ENCODE measurements at places on chromosomes 12 and 14.
A peak's percentile ranks its signal among the peaks of the same experiment; 100 is the strongest.

DNA sequence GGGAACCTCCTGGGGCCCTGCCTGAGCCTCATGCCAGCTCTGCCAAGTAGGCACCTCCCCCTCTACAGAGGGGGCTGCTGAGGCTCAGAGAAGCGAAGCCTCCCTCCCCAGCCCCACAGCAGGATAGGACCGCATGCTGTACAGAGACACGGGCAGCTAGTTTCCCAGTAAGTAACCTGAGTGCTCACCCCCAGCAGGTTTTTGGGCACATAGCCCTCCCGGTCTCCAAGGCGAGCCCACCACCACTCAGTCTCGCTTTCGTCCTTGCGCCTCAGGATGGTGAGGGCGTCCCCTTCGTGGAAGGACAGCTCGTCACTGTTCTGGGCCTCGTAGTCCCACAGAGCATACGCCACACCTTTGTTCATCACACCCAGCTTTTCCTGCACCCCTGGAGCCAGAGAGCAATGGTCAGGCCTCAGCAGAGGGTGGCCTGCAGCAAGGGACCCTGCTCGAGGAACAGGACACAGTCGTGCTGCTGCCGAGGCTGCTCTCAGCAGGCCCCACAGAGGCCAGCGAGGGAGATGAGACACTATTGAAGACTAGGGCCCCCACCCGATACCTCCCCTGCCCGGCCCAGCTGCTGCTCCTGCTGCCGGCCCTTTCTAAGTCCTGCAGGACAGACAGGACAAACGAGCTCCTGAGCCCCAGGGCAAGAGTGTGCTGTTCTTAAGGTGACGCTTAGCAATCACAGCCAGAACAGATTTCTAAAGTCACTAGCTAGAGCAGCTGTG, 20.4 kb downstream of the ZFYVE21 start:
- no peak for DNase-seq

DNA sequence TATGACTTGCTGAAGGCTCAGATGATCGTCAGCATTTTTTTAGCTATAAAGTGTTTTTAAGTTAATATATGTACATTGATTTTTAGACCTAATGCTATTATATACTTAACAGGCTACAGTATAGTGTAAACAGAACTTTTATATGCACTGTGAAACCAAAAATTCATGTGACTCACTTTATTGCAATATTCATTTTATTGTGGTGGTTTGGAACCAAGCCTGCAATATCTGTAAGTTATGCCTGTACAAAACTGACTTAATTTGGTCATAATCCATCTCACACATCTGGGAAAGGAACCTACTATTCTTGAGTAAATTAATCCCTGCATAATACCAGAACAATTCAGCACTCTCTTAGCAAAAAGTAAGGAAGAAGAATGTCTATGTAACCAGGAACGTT, 390.7 kb downstream of the SYT1 start:
- peak; percentile 34 for DNase-seq

- no peak for DNase-seq
Observed at GRCh38 chr14:37343307-37344094, 145.8 kb downstream of the MIPOL1 start.

- no peak for DNase-seq
Observed at GRCh38 chr12:104480012-104480411, 23.3 kb downstream of the CHST11 start.

DNA sequence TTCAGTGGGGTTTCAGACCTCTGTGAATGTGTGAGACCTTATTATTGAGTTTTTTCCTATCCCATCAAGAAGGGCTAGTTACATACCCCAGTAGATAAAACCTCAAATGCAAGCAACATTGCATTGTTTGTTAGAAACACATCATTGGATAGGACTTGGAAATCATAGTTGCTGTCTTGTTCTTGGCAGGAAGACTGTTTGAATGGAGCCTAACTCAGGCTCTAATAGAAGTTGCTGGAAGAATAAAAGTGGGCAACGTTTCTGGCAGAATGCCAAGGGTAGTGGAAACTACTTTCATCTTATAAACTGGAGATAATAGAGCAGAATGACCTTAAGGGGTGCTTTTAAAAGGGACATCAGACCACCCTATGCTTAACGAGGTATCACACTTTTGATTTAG, 9.9 kb upstream of the PTHLH start:
- no peak for DNase-seq

GRCh38 chr12:52533686-52534470, 13.7 kb upstream of the KRT5 start:
- DNase-seq = no peak

DNA sequence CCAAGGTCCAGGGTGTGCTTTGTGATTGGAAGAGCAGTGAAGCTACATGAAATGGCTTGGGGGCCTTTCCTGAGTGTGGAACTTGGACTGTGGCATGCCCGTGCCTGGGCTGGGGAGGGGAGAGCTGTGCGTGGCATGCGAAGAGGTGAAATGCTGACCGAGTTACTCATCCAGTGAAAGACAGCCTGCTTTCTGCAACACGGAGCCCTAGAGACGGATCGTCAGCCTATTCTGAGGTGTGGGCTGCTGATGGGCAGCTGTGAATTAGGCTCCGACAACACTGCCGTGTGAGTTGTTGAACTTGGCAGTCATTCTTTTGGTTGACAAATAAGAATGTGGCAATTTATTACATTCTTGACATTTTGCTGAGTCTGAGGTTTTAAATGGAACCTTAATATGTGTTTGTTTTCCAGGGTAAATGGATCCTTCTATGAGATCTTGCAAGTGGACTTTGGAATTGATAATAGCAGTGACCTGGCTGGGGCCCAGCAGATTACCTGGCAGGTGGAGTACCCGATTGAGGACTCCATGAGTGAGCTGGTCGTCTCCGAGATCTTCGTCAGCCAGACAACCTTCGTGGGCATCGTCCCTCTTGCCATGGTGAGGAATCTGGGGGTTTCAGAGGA, 453.9 kb downstream of the AACS start:
- DNase-seq = no peak

DNA sequence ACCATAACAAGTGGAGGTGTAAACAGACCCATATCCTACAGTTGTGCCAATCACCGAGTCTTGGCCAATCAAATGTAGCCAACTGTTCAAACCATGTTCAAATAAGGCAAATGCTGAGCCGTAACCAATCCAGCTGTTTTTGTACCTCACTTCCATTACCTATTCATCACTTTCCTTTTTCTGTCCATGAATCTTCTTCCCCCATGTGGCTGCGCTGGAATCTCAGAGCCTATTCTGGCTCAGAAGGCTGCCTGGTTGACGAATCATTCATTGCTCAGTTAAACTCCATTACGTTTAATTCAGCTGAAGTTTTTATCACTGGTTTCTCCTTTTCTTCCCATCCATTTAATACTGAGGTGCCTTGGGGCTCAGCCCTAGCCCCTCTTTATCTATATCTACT, 71.1 kb downstream of the TBC1D30 start:
- peak; percentile 78 for DNase-seq

GRCh38 chr12:112686373-112686772, 105.2 kb upstream of the RPH3A start:
- peak; percentile 2 for DNase-seq

- DNase-seq = no peak
Observed at GRCh38 chr12:92612611-92613010, 90.2 kb upstream of the PLEKHG7 start.

- DNase-seq = no peak
Observed at GRCh38 chr12:98389593-98389992, 125.8 kb upstream of the TMPO start.

DNA sequence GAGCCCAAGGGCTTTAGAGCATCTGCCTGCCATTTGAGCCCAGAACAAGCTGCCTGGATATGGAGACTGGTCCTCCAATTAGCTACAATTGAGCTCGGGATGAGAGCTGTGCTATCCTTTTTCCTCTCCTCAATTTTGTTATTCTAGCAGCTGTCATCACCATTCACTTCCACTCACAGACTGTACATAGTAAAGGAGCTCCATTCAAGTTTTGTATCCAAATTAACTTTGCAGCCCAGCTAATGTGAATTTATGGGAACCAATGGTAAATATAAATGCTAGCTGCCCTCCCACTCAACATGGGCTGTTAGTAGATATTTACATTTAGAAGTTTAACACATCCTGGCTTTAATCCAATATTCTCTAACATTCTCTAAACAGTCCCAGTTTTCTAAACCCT, 44.6 kb downstream of the BMP4 start:
- no peak for DNase-seq

DNA sequence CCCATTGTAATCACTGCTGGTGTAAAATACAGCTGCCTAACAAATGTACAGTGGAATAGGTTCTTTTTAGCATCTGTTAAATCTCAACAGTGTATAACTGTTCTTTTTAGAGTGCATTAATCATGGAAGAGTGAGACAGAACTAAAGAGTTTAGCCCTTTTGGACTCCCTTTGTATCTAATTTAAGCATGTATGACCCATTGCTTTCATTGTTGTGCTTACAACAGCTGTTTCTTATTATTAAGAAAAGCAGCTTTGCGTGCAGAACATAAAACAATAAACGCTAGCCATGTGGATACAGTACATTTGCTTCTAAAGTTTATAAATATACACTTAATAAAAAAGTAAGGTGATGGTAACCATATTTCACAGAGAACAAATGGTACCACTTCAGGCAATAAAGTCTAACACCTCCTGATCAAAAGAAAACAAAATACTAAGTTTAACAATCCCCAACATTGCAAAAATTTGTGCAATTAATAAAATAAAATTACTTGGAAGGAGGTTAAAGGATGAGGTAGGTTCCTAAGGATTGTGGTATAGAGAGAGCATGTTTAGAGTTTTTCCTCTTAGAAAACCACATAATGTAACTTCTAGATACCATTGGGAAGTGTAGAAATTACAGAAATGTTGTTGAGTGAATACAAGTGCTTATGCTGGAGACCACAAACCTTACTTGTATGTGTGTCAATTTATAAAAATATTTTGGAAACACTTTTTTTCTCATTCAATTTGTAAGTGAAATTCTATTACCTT, 448.7 kb downstream of the SLC6A15 start:
- DNase-seq = peak; percentile 86

DNA sequence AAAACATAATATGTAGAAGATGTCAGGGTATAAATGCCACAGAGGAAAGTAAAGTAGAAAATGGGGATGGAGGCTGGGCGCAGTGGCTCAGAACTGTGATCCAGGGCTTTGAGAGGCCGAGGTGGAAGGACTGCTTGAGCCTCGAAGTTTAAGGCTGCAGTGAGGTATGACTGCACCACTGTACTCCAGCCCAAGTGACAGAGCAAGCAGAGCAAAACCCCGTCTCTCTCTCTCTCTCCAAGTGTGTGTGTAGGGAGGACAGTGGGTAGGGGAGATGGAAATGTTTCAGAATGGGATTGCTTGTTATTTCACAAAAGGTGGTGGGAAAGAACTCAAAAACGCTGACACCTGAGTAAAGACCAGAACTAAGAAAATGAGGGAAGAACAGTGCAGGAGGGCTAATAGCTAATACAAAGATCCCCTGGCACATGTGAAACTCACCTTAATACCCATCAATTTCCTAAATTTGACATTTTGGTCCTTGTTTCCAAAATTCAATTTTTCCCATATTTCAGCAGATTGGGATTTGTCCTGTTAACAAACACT, 5.7 kb upstream of the ZCCHC8 start:
- no peak for DNase-seq

GRCh38 chr14:101113835-101114725, 210.6 kb upstream of the RTL1 start:
- no peak for DNase-seq

- DNase-seq = no peak
Observed at GRCh38 chr14:98542316-98542715, 729.7 kb downstream of the BCL11B start.

GRCh38 chr12:10113075-10113474, 14.3 kb upstream of the CLEC1A start:
- no peak for DNase-seq

GRCh38 chr12:77082021-77082420, 16.7 kb upstream of the E2F7 start:
- DNase-seq = no peak

DNA sequence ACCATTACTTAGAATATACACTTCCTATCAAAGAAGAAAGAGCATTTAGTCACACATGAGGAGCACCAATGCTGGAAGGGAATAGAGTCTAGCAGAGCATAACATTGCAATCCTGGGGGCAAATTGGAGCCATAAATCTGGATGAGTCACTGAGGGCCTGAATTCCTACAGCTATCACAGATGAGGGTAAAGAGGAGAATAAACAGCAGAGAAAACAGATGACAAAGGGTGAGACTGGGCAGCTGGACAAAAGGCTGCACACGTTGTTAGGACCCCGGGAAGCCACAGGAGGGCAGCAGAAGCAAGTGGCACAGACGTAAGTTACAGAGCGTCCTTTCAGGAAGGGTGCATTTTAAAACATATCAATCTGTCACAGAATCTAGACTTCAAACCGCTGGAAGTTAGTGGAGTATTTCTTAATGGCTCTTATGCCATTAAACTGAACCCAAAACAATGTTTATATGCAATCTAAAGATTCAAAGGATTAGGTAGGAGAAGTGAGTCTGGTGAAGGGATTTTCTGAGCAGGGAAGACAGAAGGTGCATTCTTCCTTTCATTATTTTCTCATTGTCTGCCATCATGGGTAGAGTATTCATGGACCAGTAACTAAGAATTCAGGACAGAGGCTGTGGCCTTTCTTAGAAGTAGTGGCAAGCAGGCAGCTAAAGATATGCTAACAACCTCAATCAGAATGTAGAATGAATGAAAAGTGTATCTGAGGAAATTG, 159.8 kb upstream of the DAAM1 start:
- peak; percentile 97 for DNase-seq

- peak; percentile 82 for DNase-seq
Observed at GRCh38 chr12:46946137-46946536, 120.3 kb upstream of the SLC38A4 start.

GRCh38 chr12:47570151-47570550, 135.7 kb downstream of the RPAP3 start:
- no peak for DNase-seq

DNA sequence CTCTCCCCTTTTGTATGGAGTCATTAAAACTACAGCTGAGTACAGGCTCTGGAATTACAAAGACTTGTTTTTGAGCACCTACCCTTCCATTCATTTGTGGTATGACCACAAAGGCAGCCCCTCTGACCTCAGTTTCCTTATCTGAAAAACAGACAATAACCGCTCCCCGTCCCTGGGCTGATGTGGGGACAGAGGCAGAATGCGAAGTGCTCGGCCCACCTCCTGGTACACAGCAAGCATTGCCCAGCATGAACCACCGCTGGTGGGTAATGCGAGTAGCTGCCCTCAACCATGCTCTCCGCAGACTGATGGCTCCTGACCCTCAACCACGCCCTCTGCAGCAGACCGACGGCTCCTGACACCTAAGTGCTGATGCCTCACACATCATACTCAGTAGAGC, 22.4 kb downstream of the P2RX2 start:
- no peak for DNase-seq

GRCh38 chr14:91929700-91930099, 17.8 kb downstream of the FBLN5 start:
- no peak for DNase-seq
